Activated CD4-positive, alpha-beta T cell treated with anti-CD3 and anti-CD28 coated beads for 36 hours (primary cell): ENCODE measurements at places on chromosomes 16 and 17. TPM values are rescaled to one million over a fixed set of nuclear protein-coding genes. Genes with fewer than 3 reads are reported as not detected.

The NGFR gene
- total RNA-seq = 0.21 TPM

- H3K4me1 ChIP-seq = peaks cover 8% of the 10 kb centered on the region
- no peaks in the 10 kb centered on the region for H3K27me3 ChIP-seq
- H3K27ac ChIP-seq = no peak overlapping the region
- no peak for DNase-seq
- H3K4me3 ChIP-seq = no peak overlapping the region
- no peaks in the 10 kb centered on the region for H3K36me3 ChIP-seq
These were observed 18.4 kb downstream of the MT1X start for GRCh38 chr16:56700631-56701030.

GRCh38 chr17:66177048-66177447 is 14.9 kb downstream of the CEP112 start:
- no peak for DNase-seq
- H3K27me3 ChIP-seq = no peaks in the 10 kb centered on the region
- H3K27ac ChIP-seq = no peak overlapping the region
- no peak overlapping the region for H3K4me3 ChIP-seq

DNA sequence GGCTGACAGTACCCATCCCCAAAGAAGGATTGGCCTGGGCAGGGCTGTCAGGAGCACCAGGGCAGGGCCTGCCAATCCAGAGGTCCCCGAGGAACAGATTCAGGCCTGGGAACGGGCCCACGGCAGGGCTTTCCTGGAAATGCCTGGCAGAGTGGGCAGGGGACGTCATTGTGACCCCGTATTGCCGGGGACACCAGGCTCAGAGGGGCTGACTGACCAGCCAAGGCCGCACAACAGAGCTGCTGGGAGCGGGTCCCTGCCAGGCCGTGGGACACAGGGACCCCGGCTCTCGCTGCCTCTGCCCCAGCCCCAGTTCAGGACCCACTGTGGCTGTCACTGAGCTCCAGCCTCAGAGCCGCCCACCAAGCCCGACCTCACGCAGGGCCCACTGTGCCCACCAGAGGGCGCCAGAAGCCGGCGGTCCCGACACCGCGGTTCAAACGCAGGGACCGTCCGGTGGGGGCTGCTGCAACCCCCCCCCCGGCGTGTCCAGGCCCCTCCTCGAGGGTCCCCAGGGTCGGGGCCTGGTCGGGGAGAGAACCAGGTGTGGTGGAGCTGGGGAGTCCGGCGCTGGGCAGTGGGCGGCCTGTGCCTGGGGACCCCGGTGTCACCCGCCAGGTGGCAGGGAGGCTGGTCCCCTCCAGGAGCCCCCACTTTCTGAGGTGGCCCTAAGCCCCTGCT is 15.2 kb upstream of the SSTR5 start:
- peaks cover 3% of the 10 kb centered on the region for H3K36me3 ChIP-seq
- H3K4me1 ChIP-seq = no peaks in the 10 kb centered on the region
- no peak overlapping the region for H3K4me3 ChIP-seq

The CD300LF gene
- total RNA-seq = not detected

- H3K27ac ChIP-seq = no peak overlapping the region
- peaks cover 4% of the 10 kb centered on the region for H3K36me3 ChIP-seq
- peaks cover 23% of the 10 kb centered on the region for H3K27me3 ChIP-seq
These were observed 23.6 kb downstream of the NTN1 start for GRCh38 chr17:9044772-9045463.

The ABCC11 gene
- 0.07 TPM for total RNA-seq

The SBK1 gene
- 6.5 TPM for total RNA-seq

DNA sequence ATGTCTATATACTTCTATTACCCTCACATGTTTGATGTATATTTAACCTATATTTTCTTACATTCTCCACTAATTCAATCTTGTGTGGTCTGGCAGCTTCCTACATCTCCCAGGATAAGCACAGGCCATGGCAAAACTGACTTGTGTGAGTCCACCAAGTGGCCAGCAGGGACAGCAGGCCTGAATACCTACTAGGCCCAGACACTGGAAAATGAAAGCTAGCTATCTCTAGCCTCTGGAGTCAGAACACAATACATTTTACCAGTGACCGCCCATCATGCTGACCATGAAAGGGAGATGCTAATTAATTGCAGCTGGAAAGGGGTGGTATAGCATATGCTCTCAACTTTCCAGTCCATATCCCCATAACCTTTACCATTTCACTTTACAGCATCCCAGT is 132.3 kb downstream of the PCTP start:
- no peak for DNase-seq
- H3K4me1 ChIP-seq = no peaks in the 10 kb centered on the region
- no peak overlapping the region for H3K27ac ChIP-seq
- no peak overlapping the region for H3K4me3 ChIP-seq
- no peaks in the 10 kb centered on the region for H3K36me3 ChIP-seq

DNA sequence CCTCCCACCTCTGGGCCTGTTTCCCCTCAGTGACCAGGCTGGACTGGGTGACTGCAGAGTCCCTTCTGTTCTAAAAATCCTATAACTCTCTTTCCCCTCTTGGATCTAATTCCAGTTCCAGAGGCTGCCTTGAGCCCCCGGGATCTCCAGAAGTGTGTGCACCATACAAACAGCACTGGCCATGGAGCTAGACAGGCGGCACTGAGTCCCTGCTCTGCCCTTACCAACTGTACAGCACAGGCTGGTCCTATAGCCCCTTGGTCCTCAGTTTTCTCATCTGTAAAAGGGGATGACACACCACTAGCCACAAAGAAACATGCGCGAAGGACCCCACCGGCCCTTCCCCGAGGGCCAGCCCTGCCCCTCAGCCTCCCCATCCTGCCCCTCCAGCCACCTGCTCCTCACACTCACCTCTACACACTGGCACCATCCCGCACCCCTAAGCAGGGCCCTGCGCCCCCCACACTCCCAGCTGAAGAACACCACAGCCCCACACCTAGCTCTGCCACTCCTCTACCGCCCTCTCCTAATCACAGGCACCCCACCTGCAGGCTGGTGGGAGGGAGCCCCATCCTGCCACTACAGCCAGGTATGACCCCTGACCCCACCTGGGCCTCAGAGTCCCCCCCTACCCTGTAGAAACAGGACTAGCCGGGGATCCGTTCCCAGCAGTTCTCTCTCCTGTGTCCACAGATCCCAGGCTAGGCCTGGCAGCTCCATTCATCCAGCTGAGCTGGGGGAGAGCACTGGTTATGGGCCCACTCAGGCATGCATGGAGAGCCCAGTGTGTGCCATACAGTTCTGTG is 913 bp upstream of the KRT16 start:
- no peak for DNase-seq
- peaks cover 5% of the 10 kb centered on the region for H3K27me3 ChIP-seq
- H3K27ac ChIP-seq = no peak overlapping the region
- H3K4me3 ChIP-seq = no peak overlapping the region
- no peaks in the 10 kb centered on the region for H3K36me3 ChIP-seq
- H3K4me1 ChIP-seq = no peaks in the 10 kb centered on the region

- H3K27ac ChIP-seq = peak overlapping the region; percentile 85
- DNase-seq = no peak
- H3K36me3 ChIP-seq = peaks cover 14% of the 10 kb centered on the region
- no peak overlapping the region for H3K4me3 ChIP-seq
- H3K27me3 ChIP-seq = no peaks in the 10 kb centered on the region
- peaks cover 10% of the 10 kb centered on the region for H3K4me1 ChIP-seq
These were observed 36.6 kb upstream of the CARMIL2 start for GRCh38 chr16:67608364-67608763.

- no peaks in the 10 kb centered on the region for H3K27me3 ChIP-seq
- H3K36me3 ChIP-seq = no peaks in the 10 kb centered on the region
- H3K4me3 ChIP-seq = no peak overlapping the region
- peaks cover 3% of the 10 kb centered on the region for H3K4me1 ChIP-seq
- H3K27ac ChIP-seq = no peak overlapping the region
- no peak for DNase-seq
These were observed 14.8 kb upstream of the GAA start for GRCh38 chr17:80086616-80087015.

The KRT9 gene
- not detected for total RNA-seq

- H3K4me3 ChIP-seq = no peak overlapping the region
- H3K27me3 ChIP-seq = peaks cover 2% of the 10 kb centered on the region
- H3K27ac ChIP-seq = no peak overlapping the region
- peaks cover 7% of the 10 kb centered on the region for H3K4me1 ChIP-seq
- no peaks in the 10 kb centered on the region for H3K36me3 ChIP-seq
These were observed 24.7 kb upstream of the TMC7 start for GRCh38 chr16:18959031-18959505.

The SEC14L5 gene
- total RNA-seq = 0.09 TPM

DNA sequence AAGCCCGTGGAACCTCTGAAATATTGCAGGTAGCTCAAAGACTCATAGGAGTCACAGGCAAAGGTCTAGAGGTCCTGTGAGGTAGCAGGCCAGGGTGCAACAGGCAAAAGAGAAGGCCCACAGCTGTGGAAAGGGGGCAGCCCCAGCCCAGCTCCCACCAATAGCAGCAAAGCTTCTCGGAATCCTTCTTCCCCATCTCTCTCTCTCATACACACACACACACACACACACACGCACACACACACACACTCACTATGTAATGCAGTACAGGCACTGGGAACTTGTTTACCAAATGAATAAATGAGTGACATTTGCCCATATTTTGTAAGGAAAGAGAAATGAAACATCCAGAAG is 16.8 kb upstream of the SUPT4H1 start:
- DNase-seq = no peak
- no peak overlapping the region for H3K4me3 ChIP-seq
- H3K27me3 ChIP-seq = no peaks in the 10 kb centered on the region
- peaks cover 3% of the 10 kb centered on the region for H3K4me1 ChIP-seq
- no peaks in the 10 kb centered on the region for H3K36me3 ChIP-seq

DNA sequence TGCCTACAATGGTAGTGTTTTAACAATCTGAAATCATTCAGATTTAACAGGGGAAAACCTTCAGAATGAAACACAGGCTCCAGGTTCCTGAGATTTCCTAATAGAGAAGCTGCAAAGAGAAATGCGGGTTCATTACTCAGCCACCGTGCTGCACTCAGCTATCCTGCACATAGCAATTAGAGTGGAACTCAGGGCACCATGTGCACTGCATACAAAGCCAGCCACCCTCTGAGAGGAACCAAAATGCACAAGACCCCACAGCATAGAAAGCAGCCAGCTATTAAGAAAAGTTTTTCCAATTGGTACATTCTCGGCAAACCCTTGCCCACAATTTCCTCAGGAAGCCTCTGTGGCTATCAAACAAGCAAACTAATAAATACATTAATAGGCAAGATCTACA is 37.4 kb downstream of the TOM1L2 start:
- no peaks in the 10 kb centered on the region for H3K36me3 ChIP-seq
- no peaks in the 10 kb centered on the region for H3K27me3 ChIP-seq
- H3K27ac ChIP-seq = no peak overlapping the region
- H3K4me3 ChIP-seq = no peak overlapping the region

DNA sequence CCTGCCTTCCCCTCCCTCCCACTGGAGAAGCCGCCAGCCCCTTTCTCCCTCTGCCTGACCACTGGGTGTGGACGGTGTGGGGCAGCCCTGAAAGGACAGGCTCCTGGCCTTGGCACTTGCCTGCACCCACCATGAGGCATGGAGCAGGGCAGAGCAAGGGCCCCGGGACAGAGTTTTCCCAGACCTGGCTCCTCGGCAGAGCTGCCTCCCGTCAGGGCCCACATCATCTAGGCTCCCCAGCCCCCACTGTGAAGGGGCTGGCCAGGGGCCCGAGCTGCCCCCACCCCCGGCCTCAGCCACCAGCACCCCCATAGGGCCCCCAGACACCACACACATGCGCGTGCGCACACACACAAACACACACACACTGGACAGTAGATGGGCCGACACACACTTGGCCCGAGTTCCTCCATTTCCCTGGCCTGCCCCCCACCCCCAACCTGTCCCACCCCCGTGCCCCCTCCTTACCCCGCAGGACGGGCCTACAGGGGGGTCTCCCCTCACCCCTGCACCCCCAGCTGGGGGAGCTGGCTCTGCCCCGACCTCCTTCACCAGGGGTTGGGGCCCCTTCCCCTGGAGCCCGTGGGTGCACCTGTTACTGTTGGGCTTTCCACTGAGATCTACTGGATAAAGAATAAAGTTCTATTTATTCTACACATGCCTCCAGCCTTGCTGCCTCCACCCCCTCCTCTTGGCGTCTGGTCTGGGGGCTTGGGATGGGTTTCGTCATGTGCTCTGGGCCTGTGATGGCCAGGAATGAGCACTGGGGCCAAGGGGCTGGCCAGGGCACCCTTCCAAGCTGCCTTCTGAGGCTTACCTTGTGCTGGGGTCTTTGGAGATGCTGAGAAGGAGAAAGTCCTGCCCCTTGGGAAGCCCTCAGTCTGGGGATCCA is 7.3 kb downstream of the GJD3 start:
- no peak for DNase-seq
- H3K27me3 ChIP-seq = peaks cover 7% of the 10 kb centered on the region
- H3K36me3 ChIP-seq = peaks cover 13% of the 10 kb centered on the region
- H3K4me3 ChIP-seq = no peak overlapping the region
- H3K27ac ChIP-seq = no peak overlapping the region

The IL34 gene
- not detected for total RNA-seq

The ZNF287 gene
- total RNA-seq = 9.4 TPM

The IRX3 gene
- not detected for total RNA-seq

The ZNF594 gene
- total RNA-seq = 8.4 TPM

GRCh38 chr16:88719267-88719932 is 13.1 kb downstream of the CTU2 start:
- H3K36me3 ChIP-seq = peaks cover 25% of the 10 kb centered on the region
- H3K27ac ChIP-seq = no peak overlapping the region
- DNase-seq = no peak
- no peaks in the 10 kb centered on the region for H3K27me3 ChIP-seq
- H3K4me1 ChIP-seq = no peaks in the 10 kb centered on the region

The OTOP3 gene
- total RNA-seq = not detected

The TBC1D26 gene
- total RNA-seq = 0.30 TPM
